PC-3 (cell line): ENCODE measurements at places on chromosomes 2 and 18. TPM values are rescaled to one million over a fixed set of nuclear protein-coding genes. Genes with fewer than 3 reads are reported as not detected.
A peak's percentile ranks its signal among the peaks of the same experiment; 100 is the strongest.

The MAPK4 gene
- not detected in 2 replicates for total RNA-seq

The NR4A2 gene
- 12.0 and 13.8 TPM in 2 replicates for total RNA-seq

The NT5C1B gene
- total RNA-seq: not detected in 2 replicates

DNA sequence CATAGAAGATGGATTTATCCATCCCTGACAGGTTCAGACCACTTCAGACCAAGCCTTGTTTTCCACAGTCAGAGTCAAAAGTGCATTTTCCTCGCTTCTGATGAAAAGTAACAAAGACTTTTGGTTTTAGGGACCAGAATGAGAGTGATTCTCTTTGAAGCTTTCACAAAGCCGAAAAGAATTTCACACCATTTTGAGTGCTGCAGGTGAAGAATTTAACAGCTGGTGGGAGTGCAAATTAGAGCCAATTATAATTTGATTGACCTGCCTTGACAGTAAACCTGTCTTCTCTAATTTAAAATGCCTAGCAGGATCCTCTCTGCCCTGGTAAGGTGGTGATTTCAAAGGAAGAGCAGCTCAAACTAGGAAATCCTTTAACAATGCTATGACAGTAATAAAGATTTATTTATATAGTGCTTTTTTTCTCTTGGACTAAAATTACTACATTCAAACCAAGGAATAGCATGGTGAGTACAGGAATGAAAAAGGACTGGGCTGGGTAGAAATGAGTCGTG is 241.6 kb downstream of the HRH4 start:
- H3K4me1 ChIP-seq: no peaks in the 10 kb centered on the region
- H3K27ac ChIP-seq: no peak overlapping the region
- no peak for DNase-seq
- no peak overlapping the region for H3K4me3 ChIP-seq

DNA sequence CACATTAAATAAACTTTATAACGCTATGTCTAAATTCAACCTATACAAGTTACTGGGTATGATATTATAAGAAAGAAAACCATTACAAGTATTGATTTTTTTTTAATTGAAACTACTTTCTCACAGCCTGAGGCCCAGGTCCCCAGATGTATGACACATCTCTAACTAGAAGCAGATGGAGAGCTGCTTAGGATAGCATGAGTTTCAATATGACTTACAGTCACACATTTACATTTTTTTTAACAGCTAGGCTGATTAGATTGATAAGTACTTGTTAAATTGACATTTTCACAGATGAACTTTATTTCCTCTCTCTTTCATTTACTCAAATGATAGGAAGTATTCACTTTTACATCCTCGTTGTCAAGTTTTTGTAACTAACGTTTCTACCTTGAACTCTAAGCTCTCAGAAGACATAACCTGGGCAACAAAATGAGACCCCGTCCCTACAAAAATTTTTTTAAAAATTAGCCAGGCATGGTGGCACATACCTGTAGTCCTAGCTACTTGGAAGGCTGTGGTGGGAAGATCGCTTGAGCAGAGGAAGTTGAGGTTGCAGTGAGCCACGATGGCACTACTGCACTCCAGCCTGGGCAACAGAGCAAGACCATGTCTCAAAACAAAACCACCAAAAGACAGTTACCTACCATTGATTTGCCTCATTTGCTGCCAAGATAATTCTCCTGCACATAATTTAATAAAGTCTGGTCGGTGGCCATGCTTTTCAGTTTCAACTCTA is 52.4 kb downstream of the STK39 start:
- no peaks in the 10 kb centered on the region for H3K36me3 ChIP-seq
- H3K4me3 ChIP-seq: no peak overlapping the region
- peaks cover 50% of the 10 kb centered on the region for H3K4me1 ChIP-seq
- no peaks in the 10 kb centered on the region for H3K27me3 ChIP-seq
- H3K27ac ChIP-seq: no peak overlapping the region

The HRH4 gene
- not detected in 2 replicates for total RNA-seq

- no peak overlapping the region for H3K4me3 ChIP-seq
- no peaks in the 10 kb centered on the region for H3K4me1 ChIP-seq
- DNase-seq: no peak
- H3K27me3 ChIP-seq: peaks cover 50% of the 10 kb centered on the region
- H3K36me3 ChIP-seq: no peaks in the 10 kb centered on the region
These were observed 17.5 kb downstream of the FTCDNL1 start for GRCh38 chr2:199833525-199833924.

DNA sequence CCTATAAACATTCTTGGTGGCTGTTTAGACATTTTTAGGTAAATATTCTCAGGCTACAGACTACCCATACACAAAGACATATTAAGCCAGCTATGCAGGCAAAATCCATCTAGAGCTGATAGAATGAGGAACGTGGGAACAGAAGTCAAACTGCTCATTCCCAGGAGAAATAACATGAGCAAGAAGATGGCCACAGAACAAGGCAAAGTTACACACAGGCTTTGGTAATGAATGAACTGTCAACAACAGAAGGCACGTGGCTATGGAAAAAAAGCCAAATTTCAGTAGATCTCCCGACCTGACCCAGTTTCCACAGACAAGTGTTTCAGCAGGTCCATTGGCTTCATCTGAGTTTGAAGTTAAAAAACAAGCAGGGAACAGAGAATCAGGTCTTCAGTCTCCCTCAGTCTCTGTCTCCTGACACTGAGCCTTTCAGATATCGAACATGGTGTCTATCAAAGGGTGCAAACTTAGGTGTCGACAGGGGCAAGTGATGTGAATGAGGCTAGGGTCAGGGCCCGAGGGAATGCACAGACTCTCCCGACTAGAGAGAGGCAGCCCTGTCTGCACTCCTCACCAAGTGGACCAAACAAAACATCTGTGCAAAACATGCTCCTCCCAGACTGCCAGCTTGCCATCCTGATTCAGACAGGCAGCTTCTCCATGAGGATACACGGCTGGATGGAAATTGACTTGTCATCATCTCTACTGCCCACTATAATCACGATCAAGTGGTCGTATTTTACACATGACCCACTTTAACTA is 25.9 kb downstream of the SIGLEC15 start:
- no peak overlapping the region for H3K4me3 ChIP-seq
- no peaks in the 10 kb centered on the region for H3K4me1 ChIP-seq
- no peaks in the 10 kb centered on the region for H3K27me3 ChIP-seq
- no peak overlapping the region for H3K27ac ChIP-seq
- no peaks in the 10 kb centered on the region for H3K36me3 ChIP-seq

DNA sequence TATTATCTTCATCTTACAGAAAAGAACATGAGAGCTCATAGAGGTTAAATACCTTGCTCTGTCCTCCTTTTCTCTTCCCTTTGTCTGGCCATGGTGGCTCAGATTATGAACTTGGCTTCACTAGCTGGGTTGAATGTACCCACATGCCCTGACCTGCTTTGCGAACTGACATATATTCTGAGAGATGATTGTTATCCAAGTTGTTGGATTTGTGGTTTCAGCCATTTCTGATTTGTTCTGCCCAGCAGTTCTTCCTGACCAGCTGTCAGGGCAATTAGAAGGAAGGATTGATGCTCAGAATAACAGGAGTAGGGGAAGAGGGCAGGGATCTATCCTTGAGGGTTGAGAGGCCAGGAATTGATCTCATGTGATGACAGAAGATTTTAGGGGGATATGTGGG is 236.8 kb upstream of the FAM98A start:
- no peak overlapping the region for H3K27ac ChIP-seq
- peaks cover 39% of the 10 kb centered on the region for H3K27me3 ChIP-seq
- H3K4me1 ChIP-seq: no peaks in the 10 kb centered on the region
- no peak for DNase-seq
- no peaks in the 10 kb centered on the region for H3K36me3 ChIP-seq

GRCh38 chr18:62710417-62710816 is 4.9 kb upstream of the PHLPP1 start:
- H3K27me3 ChIP-seq: no peaks in the 10 kb centered on the region
- H3K27ac ChIP-seq: no peak overlapping the region
- peak; percentile 43 for DNase-seq
- H3K36me3 ChIP-seq: no peaks in the 10 kb centered on the region
- no peak overlapping the region for H3K4me3 ChIP-seq
